ENCODE measurements at places on chromosomes 7 and 10. TPM values are rescaled to one million over a fixed set of nuclear protein-coding genes. Genes with fewer than 3 reads are reported as not detected.

DNA sequence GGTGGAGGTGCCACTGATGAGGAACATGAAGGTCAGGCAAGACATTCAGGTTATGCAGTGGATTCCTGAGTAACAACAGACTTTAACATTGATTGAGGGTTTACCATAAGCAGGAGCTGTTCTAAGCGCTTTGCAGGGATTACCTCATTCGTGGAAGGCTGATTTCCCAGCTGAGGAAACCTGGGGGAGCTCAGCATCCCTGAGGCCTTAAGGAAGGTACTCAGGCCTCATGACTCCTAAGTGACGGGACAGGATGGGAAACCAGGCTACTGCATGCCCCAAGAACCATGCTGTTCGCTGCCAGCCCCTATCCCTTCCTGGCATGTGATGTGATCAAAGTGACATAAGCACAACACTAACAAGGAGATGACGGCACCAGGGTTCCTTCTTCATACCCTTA lies 143.6 kb upstream of the NFE2L3 start:
- no peak for DNase-seq

- no peak for DNase-seq
Observed at GRCh38 chr10:17744341-17744861, 7.6 kb upstream of the TMEM236 start.

DNA sequence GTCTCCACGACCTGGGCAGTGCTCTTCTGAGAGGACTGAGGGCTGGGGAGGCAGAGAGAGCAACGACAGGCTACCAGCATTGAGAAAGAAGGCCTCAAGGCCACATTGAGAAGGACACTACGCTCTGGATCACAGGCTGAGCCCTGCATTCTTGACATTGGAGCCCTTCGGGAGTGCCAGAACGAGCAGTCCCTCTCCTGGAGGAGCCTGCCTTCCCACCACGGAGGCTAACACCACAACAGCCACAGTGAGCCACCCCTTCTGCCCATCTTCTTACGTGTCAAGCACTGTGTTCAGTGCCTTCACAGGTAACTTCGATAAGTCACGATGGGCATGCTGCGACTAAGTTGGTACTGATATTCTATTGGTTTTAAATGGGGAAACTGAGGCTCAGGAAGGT lies 267.8 kb downstream of the RPS24 start:
- DNase-seq: no peak

GRCh38 chr7:85114342-85114741 lies 72.5 kb downstream of the SEMA3D start:
- DNase-seq: no peak

DNA sequence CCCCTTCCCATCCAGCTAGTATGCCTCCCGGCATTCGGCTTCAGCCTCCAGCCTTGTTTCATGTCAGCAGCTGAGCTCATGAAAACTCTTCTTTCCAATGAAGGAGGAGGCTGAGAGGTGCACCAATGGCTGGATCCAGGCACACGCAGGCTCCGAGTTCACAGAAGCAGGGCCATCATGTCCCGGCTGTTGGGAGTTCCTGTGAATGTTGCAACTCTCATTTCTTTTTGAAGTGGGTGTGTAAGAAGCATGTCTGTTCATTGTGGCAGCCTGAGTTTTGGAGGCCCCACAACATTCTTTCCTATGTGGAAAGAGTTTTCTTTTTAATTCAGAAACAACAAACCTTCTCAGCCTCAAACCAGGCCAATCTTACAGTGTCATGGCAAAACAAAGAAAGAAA lies 89.7 kb downstream of the PTPRE start:
- DNase-seq: peak; percentile 42

DNA sequence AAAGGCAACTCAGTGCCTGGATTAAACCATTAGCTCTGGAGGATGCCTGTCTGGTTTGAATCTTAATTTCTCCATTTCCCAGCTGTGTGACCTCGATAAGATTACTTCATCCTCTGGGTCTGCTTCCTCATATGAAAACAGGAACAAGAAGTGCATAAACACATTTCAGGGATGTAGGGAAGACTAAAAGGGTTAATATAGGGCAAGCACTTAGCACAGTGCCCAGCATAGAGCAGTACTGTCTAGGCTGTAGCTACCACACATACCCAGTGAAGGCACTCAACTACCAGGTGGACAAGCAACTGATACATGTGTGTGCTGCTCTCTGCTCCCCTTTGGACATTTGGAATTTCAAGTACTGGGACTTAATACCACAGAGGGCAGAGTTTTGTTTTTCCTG lies 85.4 kb downstream of the KCNMA1 start:
- no peak for DNase-seq

DNA sequence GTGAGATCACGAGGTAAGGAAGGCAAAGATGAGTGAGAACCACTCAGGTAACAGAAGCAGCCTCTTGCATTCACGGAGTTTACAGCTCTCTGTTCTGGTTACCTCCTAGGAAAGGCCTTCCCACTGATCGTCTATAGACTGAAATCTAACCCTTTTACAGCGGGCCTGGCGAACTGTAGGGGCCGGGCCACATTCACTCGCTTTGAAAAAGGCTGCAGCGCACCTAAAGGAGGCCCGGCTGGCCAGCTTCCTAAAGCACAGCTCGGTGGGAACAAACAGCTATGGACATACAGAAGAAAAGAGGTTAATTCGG lies 565 bp downstream of the ATP5MK start:
- DNase-seq: no peak

DNA sequence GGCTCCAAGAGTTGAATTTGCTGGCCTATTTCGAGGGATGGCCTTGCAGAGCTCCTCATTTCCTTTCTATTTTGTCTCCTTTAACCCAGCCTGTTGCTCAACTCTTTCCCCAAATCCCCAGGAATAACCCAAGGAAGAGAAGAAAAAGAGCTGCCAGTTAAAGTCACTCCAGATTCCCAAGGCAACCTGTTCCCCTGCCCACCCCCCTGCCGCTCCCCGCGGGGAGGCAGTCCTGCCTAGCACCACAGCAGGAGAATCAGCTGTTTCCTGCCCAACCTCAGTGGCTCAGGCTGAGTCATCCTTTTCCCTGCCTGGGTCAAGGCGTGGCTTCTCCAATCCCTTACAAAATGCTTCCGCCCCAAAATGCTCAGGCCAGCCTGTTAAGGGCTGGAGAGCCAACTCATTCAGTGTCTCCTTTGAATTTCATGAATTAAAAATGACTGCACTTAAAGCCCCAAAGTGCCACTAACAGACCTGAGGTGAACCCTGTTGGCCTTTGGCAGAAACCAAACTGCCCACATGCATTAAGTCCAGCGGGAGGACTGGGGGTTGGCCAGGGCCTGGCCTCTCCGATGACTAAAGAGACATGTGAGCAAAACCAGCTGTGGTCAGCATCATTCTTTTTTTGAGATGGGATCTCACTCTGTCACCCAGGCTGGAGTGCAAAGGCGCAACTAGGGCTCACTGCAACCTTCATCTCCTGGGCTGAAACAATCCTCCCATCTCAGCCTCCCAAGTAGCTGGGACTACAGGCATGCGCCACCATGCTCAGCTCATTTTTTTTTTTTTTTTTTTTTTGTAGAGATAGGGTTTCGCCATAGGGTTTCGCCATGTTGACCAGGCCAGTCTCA lies 83.2 kb upstream of the KIF5B start:
- peak; percentile 82 for DNase-seq

The RADIL gene
- 4.5 TPM for total RNA-seq

The ACTL6B gene
- not detected for total RNA-seq

The HEPACAM2 gene
- not detected for total RNA-seq
